Epithelial cell of esophagus (primary cell): ENCODE measurements at places on chromosomes 1 and 21.

DNA sequence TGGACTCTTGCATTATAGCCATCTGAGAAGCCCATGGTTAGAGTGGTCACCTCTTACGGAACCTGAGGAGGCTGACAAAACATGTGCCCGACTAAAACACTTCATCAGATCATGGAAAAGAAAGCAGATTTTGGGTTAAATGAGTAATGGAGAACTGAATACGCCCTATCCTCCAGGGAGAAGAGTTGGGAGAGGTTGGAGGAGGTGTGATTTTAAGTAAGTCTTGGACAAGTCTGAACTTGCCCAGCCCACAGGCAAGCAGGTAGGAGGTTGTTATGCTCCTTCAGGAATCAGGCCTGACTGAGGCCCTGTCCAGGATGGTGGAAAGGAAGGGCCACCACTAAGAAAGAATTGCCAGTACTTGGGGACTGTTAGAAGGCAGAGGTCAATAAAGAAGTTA is 255.8 kb downstream of the TGFB2 start:
- DNase-seq, result peak; percentile 90

DNA sequence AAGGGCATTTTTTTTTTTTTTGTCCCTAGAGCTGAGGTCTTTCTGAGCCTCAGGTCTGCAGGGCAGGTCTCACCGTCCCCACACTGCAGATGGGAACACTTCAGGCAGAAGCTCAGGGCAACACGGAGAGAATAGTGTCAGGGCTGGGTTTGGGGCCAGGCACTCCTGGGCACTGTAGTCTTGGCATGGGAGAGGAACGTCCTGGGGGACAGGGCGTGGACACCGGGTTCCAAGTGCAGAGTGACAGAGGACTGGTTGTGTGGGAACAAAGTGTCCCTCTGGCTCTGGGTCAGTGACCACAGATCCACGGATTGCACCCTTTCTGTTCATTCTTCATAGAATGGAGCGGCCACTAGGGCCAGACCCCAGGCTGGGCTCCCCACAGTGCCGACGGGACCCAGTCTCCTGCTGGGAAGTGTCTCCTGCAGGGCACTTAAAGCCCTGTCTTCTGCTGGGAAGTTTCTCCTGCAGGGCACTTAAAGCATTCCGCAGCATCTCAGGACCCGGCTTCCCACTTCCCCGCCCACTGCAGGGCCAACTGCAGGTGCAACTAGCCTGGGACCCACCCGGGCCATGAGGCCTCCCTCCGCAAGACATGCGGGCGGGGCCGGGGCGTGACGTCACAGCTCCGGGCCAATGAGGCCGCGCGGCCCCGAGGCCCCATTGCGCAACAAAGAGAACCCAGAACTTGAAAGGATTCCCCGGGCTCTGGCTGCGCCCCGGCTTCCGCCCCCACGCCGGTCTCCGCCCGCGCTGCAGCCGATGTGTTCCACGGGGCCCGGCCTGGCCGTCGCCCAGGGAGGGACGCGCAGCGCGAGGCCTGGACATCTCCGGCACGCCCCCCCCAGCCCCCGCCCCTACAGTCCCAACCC is 1.2 kb downstream of the GPR153 start:
- DNase-seq, result peak; percentile 91

- DNase-seq, result peak; percentile 16
These were observed 1.7 kb upstream of the ATP1A4 start for GRCh38 chr1:160149716-160150115.

DNA sequence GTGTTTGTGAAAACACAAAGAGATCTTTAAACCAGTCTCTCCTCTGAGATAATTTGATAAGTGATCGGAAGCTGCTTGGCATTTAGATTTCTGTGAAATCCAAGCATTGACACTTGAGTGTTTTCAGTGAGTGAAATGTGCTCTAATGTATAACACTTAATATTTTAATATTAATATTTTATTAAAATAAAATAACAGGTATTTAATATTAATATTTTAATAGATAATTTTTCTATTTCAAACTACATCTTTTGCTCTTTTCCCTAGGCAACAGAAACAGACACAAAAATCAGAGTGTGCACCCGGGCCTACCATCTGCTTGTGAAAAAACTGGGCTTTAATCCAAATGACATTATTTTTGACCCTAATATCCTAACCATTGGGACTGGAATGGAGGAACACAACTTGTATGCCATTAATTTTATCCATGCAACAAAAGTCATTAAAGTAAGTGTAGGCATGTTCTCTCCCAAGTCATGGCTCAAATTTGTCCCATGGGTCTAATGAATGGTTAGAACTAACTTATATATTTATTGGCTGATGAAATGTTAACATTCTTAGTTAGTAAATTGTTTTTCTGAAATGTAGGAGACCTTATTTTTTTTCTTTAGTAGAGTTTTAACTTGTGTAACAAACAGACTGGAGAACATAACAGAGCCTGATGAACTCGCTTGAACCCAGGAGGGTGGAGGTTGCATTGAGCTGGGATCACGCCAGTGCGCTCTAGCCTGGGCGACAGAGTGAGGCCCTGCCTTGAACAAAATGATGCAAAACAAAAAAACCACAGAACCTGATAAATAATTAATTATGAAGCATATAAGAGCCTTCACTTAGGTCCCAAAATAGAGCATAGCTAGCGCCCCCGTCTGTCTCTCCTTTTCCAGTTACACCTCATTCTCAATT is 55.2 kb downstream of the MTR start:
- DNase-seq, result no peak

DNA sequence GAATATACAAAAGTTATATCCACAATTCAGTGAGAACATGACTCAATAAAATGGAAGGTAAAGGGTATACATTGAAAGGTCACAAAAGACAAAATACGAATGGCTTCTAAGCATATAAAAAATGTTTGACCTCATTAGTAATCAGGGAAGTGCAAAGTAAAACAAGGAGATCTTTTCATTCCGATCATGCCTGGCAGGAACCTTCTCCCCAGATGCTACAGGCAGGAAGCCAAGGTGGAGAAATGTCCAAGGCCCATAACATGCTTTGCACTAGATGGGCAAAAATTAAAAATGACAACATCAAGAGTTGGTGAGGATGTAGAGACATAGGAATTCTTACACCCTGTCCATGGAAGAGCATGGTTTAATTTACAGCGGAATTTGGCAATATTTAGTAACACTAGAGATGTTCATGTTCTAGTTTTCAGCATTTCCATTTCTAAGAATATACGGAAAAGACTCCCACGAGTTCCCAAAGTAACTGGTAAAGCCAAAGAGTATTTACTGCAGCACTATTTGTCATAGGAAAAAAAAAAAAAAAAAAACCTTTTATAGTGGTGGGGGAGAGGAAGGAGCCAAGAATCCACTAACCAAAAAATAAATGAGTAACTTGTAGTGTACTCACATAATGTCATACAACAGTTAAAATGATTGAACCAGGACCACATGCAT is 184.5 kb upstream of the KAZN start:
- no peak for DNase-seq

DNA sequence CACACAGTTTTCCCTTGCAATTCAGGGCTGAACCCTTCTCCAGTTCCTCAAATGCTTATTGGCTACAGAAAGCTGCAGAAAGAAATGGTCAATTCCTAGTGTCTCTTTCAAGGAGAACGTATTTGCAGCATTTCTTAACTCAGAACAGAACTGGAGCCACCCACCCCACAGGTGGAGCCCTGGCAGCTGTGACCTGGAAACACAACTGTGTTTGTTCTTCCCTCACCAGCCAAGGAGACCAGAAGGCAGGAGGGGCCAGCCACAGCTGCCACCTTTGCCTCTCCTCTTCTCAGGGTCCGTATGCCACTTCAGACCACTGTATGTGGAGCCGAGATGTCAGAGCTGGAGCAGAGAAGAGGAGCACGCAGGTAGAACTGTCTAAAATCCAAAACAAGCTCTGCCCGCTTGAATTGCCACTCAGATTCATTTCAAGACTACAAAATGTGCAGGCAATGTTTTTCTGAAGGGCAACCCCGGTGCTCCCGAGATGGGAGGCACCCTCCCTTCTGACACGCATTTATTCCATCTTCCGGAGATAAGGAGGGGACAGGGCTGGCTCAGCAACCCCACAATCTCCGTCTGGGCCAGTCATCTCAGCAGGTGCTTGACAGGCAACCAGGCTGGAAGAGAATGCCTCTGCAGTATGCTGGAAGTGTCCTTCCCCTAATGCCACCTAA is 16.7 kb downstream of the CD247 start:
- no peak for DNase-seq

- peak; percentile 82 for DNase-seq
These were observed 104.1 kb upstream of the TMPRSS2 start for GRCh38 chr21:41611966-41612606.

DNA sequence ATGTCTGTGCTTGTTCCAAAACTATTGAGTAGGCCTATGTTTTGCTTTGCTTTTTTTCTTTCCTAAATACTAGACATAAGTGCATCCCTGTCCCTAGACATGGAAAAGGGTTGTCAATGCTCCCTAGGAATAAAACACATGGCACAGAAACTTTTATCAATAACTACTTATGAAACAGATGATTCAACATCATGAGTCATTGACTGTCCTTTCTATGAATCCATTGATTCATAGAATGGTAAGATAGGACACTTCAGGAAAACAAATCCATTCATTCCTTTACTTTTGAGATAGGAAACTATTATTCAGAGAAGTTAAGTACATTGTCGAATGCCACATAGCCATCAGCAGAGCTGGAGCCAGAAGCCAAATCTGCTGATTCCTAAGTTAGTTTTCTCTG is 147.5 kb downstream of the TSEN15 start:
- DNase-seq, result peak; percentile 50

- DNase-seq, result peak; percentile 95
These were observed 85.8 kb upstream of the RGS1 start for GRCh38 chr1:192489748-192490147.

DNA sequence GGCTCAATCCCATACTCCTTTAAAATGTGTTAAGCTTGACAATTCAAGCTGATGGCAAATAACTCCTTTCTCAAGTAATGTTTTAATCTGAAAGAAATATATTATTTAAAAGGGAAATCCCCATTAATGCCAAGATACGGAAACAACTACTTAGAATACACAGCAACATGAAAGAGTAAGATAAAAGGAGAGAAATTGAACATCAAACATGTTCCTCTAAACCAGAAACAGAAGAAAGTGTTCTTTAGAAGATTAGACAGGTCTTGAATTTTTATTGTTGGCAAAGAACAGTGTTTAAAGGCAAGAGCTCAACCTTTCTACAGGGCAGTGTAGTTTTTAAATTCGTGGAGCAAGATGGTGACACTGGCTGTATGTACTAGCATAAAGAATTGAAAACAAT is 105.8 kb upstream of the NRIP1 start:
- DNase-seq, result no peak

GRCh38 chr1:151809290-151809984 is 4.2 kb upstream of the LINGO4 start:
- DNase-seq, result no peak

- no peak for DNase-seq
These were observed 140.8 kb downstream of the CHRM3 start for GRCh38 chr1:239527051-239527693.

- peak; percentile 94 for DNase-seq
These were observed 95.4 kb upstream of the USP24 start for GRCh38 chr1:55310505-55310971.

- peak; percentile 56 for DNase-seq
These were observed 15.2 kb downstream of the H6PD start for GRCh38 chr1:9249534-9250410.

DNA sequence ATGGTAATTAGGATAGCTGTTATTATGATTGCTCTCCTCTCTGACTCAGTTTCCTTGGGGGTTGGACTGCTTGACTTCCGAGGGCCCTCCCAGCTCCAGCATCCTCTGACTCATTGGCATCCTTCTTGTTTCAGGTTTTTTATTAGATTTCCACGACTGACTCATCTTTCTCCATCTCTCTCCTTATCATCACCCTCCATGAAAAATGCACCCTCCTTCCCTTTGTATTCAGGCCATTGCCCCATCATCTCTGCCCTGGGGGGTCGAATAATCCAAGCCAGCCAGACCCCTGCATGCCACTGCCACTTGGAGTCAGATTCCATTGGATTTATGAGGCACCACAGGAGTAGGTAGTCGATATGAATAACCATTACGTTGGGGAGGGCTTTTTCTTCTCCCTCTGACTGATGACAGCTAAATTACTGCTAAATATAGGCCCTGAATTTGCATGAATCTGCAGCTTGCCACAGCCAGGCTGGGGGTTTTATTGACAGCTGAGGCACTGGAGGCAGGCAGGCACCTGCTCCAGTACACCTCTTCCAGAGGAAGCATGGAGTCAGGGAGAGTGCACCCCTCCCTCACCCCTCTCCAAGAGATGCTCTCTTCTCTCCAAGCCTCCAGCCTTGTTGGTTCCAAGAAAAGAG is 91.7 kb downstream of the C1orf94 start:
- DNase-seq, result no peak

- DNase-seq, result peak; percentile 7
These were observed 17.2 kb upstream of the C1QA start for GRCh38 chr1:22619252-22619651.

DNA sequence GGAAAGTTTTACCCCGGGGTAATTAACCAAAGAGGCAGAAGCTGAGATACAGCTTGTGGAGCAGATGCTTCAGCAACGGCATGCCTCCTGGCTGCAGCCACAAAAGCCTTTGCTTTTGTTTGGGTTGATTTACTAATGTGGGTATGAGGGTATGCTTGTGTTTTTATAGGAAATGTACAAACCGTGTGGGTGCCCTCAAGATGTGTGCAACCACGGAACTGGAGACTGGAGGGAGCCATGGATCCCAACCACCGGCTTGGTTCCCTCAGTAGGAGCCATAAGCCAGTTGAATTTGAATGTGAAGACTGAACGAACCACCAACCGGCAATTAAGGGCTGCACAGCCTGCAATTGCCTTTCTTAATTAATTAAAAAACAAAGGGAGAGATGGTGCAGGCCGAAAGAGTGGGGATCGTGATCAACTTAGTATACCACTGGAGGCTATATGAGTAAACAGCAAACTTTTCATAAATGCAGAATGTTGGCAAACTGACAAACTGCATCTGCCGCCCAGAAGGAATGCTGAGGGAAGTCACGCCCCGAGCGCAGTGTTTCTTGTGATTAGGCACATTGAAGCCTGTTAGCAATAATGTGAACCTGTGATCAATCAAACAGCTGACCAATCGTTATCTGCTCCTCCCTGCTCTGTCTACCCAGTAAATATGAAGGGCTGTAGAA is 104.1 kb downstream of the DISP1 start:
- peak; percentile 70 for DNase-seq

GRCh38 chr1:64966158-64966971 is at the start of gene JAK1:
JAK1 (minus strand) TSS chr1:64966549; CDS start chr1:64886264, 80,285 bp downstream.
- peak; percentile 78 for DNase-seq

DNA sequence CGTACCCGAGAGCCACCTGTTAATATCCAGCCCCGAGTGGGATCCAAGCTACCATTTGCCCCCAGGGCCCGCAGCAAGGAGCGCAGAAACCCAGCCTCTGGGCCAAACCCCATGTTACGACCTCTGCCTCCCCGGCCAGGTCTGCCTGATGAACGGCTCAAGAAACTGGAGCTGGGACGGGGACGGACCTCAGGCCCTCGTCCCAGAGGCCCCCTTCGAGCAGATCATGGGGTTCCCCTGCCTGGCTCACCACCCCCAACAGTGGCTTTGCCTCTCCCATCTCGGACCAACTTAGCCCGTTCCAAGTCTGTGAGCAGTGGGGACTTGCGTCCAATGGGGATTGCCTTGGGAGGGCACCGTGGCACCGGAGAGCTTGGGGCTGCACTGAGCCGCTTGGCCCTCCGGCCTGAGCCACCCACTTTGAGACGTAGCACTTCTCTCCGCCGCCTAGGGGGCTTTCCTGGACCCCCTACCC is 1.4 kb downstream of the USP21 start:
- no peak for DNase-seq
